IMR-90 (cell line): ENCODE measurements at places on chromosomes 7 and 10. TPM values are rescaled to one million over a fixed set of nuclear protein-coding genes. Genes with fewer than 3 reads are reported as not detected.

The RAMP3 gene
- total RNA-seq = not detected in 2 replicates

The CYP2C19 gene
- not detected in 2 replicates for total RNA-seq

The CTNNA3 gene
- 0.83 and 0.90 TPM in 2 replicates for total RNA-seq

The MRLN gene
- total RNA-seq = not detected in 2 replicates

The VAX1 gene
- total RNA-seq = not detected in 2 replicates

The MSMB gene
- total RNA-seq = not detected in 2 replicates

- DNase-seq = no peak
Observed at GRCh38 chr10:97514344-97514743, 15.6 kb downstream of the UBTD1 start.

DNA sequence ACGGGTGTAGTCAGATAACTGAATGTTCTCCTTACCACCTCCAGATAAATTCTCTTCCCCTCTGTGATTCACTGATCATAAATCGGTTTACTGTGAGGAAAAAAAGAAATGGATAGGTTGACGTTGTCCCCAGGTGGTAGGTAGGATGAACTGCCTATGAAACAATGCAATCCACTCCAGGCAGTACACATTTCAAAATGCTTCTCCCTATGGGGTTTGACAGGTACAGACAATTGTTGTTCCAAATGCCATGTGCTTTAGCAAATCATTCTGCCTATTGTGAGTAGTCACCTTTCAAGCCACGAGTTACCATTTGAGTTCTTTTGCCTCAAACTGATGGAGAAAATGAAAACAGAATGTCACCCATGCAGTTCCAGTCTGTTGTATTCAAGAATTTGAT is 21.8 kb downstream of the VIM start:
- peak; percentile 34 for DNase-seq

DNA sequence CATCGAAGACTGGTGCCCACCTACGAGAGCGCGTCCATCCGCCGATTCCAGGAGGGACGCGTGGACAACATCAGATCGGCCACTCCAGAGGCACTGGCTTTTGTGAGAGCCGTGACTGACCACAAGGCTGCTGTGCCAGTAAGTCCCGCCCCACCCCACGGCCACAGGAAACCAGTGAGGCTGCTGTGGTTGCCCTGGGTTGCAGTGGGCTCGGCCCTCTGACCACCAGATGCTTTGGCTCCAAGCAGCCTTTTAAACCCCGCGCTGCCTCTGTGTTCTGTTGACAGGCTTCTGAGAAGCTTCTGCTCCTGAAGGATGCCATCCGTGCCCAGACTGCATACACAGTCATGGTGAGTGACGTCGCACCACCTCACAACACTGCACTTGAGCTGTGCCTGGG is 24.4 kb upstream of the C10orf53 start:
- DNase-seq = no peak

- peak; percentile 46 for DNase-seq
Observed at GRCh38 chr10:90289037-90289436, 568.8 kb downstream of the HTR7 start.

GRCh38 chr7:65325793-65326432 is 47.7 kb upstream of the ZNF92 start:
- DNase-seq = peak; percentile 6

DNA sequence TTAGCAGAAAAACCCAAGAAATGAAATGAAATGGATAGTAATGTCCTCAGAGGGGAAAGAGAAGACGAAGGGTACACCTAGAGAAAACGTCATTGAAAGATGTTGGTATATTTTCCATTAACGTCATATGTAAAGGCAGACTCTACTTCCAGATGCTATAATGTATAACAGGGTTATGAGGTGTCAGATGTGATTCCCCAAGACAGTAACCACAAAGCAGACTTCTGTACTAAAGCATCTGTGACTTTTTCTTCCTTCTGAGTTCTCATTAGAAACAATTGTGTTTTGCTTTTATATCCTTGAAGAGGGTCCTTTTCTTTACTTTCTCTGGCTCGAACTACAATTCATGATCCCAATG is 37.4 kb downstream of the LRRC72 start:
- no peak for DNase-seq

- peak; percentile 84 for DNase-seq
Observed at GRCh38 chr10:98920807-98921206, 314.8 kb downstream of the HPSE2 start.

DNA sequence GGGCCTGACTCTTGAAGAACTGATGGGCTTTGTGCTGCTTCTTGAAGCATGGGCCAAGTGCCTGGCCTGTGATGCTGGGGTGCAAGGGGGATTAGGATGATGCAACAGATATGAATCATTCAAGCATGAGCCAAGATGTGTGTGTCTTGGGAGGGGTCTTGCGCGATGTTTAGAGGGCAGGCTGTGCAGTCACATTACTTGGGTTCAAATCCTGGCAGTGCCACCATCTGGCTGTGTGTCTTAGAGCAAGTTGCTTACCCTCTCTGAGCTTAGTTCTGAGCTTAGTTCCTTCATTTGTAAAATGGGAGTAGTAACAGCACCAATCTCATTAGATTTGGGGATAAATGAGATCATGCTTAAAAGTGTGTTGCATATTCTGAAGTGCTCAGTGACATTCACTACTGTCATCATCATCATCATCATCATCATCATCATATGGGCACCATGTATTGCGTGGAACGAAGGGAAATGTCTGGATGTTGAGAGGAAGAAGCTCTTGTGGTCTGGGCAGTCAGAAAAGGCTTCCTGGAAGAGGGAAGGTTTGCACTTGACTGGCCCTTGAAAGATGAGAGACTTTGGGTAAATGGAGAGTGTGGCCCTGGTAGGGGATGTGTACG is 9.3 kb downstream of the UNC5B start:
- no peak for DNase-seq

- DNase-seq = peak; percentile 73
Observed at GRCh38 chr10:24858288-24859270, 93.8 kb downstream of the PRTFDC1 start.

- DNase-seq = no peak
Observed at GRCh38 chr10:123038782-123039631, 30.2 kb downstream of the ACADSB start.

GRCh38 chr7:40923626-40924025 is 779.3 kb downstream of the INHBA start:
- DNase-seq = no peak
